Transverse colon (tissue), 4 donors: ENCODE measurements at places on chromosomes 7 and 10.

GRCh38 chr10:97731346-97732051, 5.4 kb upstream of the ZFYVE27 start:
- DNase-seq = peak; percentile 79

DNA sequence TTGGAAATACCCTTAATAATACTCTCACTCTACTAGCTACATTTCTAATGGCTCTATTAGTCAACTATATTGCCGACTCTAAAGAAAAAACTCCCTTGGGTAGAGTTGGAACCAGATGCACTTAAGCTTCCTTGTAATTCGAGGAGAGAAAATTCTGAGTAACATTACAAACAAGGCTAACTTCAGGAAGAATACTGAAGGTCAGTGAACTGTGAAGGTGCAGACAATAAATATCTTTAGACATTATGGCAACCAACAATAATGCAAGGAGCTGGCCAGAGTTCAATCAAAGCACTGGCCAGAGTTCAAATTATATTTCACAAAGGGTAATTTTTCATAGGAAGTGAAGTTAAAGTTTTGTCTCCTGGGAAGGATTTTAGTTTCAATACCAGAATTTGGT, 40.7 kb upstream of the MRLN start:
- DNase-seq = no peak

GRCh38 chr10:102429468-102429867, 2.9 kb downstream of the CUEDC2 start:
- no peak for DNase-seq

DNA sequence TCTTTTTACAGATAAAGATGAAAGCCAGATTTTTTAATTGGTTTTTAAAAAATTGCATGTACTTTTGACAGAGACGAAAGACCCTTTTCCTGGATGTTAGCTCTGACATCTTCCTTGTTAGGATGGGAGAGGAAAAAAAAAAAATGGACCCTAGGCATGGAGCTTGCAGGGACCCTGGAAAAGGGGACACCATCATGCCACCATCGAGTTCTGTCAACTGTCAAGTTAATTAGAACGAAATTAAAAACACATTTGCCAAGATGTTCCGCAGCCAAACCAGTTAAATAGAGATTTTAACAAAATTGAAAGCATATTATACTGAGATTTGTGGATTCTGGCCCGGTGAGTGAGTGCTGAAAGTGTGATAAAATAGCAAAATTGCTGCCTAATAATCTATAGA, 202.6 kb downstream of the BUB3 start:
- no peak for DNase-seq

DNA sequence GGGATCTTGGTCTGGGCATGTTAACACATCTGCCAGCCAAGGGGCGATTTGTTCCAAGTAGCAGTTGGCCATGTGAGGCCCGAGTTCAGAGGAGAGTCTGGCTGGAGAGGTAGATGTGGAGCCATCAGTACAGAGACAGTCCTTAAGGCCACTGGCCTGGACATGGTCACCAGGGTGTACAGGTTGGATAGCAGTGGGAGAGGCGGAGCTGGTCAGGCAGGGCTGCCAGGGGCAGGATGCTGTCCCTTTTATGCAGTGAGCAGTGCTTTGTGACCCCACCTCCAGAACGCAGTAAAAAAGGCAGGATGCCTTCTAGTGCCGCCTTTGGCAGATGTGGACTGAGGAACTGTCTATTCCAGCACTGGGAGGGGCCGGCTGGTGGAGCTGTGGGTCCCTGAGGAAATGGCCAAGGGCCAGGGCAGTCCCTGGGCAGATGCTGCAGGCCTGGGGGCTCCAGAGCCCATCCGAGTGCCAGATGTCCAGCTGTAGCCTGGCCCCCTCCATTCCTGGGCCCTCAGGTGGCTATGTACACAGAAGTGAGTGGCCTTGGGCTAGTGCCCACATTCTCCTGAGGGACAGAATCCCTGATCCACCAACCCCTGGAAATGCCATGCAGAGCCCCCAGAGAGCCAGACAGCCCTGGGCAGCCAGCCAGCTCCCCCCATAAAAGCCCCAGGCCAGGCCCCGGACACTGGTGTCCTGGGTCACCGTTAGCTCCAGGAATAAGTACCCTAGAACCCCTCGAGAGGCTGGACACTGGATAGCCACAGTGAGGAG, 17.2 kb upstream of the MYL7 start:
- no peak for DNase-seq
